ENCODE measurements at places on chromosomes 11 and 22. TPM values are rescaled to one million over a fixed set of nuclear protein-coding genes. Genes with fewer than 3 reads are reported as not detected.

The DNAJB13 gene
- 1.1 TPM for total RNA-seq

The SMIM35 gene
- total RNA-seq, result not detected

The GSTT2B gene
- 3.6 TPM for total RNA-seq

The CHRNA10 gene
- total RNA-seq, result 6.5 TPM

The MYEOV gene
- total RNA-seq, result 98.4 TPM

The OR52I2 gene
- not detected for total RNA-seq

The SLN gene
- total RNA-seq, result not detected

The HDHD5 gene
- total RNA-seq, result 44.4 TPM

The CD3G gene
- total RNA-seq, result not detected

The SYT13 gene
- 36.8 TPM for total RNA-seq

The TMX2 gene
- 152 TPM for total RNA-seq

The BIK gene
- 37.9 TPM for total RNA-seq

The CABP4 gene
- 25.4 TPM for total RNA-seq

DNA sequence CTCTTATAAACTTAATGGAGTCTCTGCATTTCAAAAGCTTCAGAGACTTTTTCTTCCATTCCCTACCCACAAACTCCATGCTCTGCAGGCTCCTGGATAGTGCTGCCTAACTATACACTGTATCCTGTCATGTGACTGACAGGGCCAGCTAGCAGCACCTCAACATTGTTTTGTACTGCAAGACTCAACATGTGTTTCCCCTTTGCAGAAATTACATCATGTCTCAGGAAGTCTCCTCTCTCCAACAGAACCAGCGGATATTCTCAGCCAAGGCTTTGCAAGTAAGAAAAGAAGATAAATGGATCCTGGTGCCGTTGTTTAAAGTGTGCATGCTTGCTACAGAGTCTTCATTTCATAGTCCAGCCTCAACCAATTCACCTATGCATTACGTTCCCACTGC is 164.0 kb upstream of the UBASH3B start:
- no peak for DNase-seq

GRCh38 chr11:121839781-121840180 is 276.2 kb downstream of the BLID start:
- DNase-seq, result no peak

GRCh38 chr11:565921-566509 is 5.2 kb downstream of the RASSF7 start:
- no peak for DNase-seq

DNA sequence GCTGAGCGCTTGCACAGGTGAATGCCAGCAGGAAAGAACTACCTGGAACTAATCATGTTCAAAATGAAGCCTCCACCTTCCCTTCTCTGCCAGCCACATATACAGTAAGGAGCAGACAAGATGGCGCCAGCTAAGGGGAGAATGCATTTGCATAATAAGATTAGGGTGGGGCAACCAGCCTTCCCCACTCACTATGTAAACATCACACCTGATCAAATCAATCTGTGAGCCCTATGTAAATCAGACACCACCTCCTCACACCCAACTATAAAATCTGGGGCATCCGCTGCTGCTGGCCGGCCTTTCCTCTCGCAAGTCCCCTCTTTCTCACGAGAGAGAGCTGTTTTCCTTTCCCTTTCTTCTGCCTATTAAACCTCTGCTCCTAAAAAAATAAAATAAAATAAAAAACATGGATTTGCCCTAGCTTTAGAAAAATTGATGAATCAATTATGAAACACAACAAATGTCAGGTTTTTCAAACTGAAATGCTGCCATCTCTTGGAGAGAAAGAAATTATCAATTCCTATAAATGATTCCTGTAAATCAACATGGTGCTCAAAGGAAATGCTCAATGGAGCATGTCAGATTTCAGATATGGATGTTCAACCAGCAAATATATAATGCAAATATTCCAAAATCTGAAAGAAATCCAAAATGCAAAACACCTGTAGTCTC is 108.9 kb downstream of the SGSM3 start:
- DNase-seq, result no peak

DNA sequence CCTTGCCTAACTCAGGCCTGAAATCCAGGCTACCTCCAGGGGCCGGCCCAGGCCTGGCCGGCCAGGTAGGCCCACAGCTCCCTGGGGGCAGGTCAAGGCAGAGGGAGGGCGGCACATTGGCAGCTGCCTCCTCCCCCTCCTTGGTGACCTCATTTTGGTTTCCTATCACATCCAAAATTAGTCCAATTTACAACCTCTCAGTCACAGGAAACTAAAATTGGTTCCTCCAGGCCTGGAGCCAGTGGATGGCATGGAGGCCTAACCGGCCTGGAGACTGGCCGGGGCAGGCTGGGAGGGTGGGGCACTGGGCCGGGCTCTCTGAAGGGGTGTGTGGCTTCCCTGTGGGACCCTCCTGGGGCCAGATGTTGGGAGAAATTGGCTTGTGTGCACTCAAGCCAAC is 35.9 kb downstream of the LRRC10B start:
- DNase-seq, result no peak

DNA sequence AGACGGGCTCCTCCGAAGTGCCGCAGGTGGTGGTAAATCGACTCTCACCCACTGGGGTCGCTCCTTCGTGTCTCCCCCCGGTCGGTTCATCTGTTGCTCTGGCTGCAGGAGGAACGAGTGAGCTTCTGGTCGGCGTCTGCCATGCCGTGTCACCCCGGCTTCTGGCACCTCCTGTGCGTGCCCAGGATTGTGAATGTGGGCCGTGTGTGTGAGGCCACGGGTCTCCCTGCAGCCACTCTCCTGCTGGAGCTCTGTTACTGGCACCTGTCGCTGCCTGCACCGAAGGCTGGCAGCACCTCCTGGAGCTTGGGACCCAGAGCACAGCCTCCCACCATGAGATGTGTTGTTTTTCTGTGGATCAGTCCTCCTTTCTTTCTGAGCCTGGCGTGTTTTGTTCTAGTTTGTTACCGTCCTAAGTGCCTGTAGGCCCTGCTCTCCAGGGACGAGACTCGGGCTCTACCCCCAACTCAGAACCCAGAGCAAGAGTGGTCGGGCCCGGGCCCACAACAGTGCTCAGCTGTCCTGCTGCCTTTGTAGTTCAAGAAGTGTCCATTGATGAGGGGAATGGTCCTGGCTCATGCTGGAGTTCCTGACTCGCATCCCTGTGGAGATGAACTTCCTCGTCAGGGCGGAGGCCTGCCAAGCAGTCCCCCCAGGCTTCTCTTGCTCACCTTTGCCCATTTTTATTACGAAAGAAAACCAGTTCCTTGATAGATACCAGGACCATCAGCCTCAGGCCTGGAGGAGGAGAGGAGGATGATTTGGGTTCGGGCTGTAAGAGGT is 66.6 kb downstream of the MED15 start:
- DNase-seq, result no peak

GRCh38 chr11:120774591-120775386 is 249.1 kb upstream of the TBCEL start:
- DNase-seq, result no peak

DNA sequence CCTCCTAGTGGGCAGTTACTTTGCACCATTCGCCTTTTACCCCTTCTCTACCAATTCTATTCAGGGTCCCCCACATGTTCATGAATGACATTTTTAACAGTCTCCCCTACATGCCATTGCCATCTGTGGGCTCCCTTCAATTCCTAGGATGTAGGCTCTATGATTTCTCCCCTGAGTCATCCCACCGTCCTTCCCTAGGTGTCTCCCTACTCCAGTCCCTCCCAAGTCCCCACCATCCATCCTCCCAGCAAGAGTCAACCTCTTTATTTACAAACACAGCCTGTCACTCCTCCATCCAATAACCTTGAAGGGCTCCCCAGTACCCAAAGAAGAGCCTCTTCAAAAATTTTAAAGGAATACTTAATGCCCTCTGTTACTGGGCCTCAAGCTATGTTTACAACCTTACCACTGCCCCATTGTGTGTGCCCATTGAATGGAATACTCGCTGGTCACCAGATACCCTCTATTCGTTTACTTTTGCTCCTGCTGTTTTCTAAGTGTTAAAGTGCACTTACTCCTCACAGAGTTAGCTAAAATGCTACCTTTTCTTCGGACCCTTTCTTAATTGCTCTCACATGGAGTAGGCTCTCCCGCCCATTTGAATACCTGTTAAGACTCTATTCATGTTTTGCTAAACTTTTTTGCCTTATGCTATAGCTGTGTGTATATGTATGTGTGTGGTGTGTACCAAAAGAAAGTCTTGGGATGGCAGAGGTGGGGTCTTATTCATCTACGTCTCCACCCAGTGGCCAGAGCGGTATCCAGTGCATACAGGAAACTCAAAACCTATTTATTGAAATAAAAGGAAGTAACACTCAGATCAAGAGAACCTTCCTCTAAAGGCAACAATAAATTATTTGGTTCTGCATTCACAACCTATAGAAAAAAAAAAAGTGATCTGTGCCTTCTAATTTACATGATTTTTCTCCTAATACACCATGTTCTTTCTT is 235.8 kb upstream of the CCDC90B start:
- no peak for DNase-seq

GRCh38 chr11:70307176-70307575 is 36.7 kb downstream of the PPFIA1 start:
- DNase-seq, result no peak

DNA sequence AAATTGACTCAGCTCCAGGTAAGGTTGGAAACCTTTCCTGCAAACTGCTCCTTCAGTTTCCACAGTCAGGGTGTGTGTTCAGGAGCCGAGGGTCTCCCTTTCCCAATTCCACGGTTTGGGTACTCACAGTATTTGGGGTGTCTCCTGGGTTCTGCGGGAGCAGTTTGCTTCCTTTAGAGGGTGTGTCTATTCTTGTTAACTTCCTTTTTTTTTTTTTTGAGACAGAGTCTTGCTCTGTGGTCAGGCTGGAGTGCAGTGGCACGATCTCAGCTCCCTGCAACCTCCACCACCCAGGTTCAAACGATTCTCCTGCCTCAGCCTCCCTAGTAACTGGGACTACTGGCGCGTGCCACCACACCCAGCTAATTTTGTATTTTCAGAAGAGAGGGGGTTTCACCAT is 251.4 kb downstream of the LUZP2 start:
- no peak for DNase-seq

DNA sequence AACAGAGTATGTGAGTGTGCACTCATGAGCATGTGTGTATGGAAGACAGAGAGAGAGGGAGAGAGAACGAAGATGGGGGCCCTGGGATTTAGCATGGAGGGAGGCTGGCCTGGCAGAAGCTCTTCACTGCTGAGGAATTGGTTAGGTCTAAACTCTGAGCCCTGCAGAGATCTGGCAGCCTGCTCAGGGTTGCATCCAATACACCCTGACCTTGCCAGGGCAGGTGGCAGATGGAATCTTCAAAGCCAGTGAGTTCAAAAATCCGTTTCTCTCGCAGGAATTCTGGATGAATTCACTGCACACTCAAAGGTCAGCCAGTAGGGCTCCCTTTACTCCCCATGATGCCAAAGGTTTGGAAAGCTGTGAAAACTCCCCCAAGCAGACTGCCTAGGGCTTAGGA is 61.4 kb upstream of the OLFML1 start:
- no peak for DNase-seq

- DNase-seq, result no peak
Observed at GRCh38 chr11:75151346-75152047, 590 bp downstream of the SLCO2B1 start.

- no peak for DNase-seq
Observed at GRCh38 chr22:33908171-33909074, 11.9 kb downstream of the LARGE1 start.

Measured in Calu3 (cell line).